Renal cortex interstitium (tissue), 15 donors: ENCODE measurements at places on chromosomes 7 and 10. TPM values are rescaled to one million over a fixed set of nuclear protein-coding genes. Genes with fewer than 3 reads are reported as not detected.

GRCh38 chr7:106216923-106217542 lies 67.8 kb downstream of the NAMPT start:
- DNase-seq, result no peak

DNA sequence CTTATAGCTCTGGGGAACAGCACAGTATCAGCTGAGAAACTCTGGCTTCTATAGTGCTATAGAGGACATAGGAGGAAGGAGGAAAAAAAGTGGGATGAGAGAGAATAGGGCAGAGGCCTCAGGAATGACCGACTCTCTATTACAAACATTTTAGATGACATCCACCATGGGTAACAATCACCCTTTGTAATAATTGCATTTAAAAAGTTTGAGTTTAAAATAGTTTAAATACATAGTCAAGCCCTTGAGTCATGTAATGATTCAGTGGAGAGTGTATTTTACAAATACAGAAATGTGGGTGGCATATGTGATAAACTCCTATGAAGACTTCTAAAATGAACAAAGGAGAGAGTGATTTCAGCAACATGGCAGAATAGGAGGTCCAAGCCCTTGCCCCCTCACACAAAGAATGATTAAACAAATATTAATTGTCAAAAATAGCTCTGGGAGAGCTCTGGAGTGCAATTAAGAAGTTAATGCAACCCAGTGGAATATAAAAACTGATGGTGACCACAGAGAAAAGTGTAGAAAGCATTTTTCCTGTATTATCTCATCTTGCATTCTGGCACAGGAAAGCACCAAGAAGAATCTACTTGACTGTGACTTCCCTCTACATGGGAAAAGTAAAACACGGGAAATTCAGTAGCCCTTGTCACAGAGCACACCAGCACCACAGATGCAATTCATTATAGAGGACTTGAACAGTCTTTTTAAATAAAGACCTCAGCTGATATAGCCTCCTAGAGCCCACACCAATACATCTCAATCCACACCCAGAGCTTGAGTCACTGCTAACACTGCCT lies 569.0 kb upstream of the SORCS1 start:
- no peak for DNase-seq

DNA sequence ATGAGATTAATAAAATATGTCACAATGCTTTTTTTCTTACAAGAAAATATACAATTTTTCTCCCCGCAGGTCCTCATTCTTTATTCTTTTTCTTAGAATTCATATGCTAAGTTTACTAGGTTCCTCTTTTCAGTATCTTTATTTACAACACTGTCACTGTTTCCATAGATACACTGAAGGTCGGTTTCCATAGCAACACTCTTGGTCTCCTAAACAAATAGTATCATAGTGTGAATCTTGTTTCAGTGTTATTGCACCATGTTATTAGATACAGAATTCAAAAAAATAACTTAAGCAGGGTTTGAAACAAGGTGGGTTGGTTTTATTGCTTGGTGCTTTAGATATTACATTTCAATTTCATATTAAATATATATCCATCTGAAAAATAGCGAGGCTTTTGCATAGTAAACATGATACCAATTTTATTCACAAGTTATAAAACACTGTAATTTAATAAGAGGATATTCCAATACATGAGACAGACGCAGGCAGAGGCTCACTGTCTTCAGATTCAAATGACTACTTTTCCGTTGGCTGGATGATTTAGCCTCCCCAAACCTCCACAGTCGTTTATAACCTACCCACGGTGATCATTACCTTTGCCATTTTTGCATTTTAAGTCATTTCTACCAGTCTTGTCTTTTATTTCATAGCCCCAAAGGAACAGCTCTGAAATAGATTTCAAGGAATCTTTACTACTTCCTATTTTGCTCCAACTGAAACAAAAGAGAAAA lies 88.9 kb upstream of the KLF6 start:
- no peak for DNase-seq

GRCh38 chr10:70715853-70716795 lies 43.8 kb downstream of the ADAMTS14 start:
- DNase-seq, result no peak

GRCh38 chr7:71286924-71287323 lies 155.0 kb downstream of the GALNT17 start:
- no peak for DNase-seq

AGR3 gene
- polyA plus RNA-seq, result 4.9 TPM

PPP1R17 gene
- not detected for polyA plus RNA-seq

GIMAP5 gene
- 3.2 TPM for polyA plus RNA-seq

DNA sequence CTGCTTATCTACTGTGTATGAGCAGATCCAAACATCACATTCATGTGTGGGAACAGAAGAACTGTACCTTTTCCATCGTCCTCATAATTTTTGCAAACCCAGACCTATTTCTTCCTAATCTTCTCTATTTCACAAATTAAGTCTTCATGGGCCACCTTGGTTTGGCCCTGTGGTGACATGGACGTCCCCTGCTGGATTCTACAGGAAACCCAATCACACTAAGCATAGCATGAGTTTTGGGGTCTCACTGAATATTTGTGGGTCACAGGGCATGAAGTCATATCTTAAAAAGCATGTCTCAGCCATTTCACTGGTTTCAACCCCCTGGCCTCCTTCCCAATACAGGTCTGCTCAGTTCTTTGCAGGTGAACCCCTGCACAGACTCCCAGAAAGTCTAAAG lies 35.8 kb upstream of the CDCA7L start:
- no peak for DNase-seq

ACSM6 gene
- polyA plus RNA-seq, result 0.17 TPM

- no peak for DNase-seq
Observed at GRCh38 chr10:112812586-112812985, 137.5 kb upstream of the TCF7L2 start.

CALHM3 gene
- not detected for polyA plus RNA-seq

DNA sequence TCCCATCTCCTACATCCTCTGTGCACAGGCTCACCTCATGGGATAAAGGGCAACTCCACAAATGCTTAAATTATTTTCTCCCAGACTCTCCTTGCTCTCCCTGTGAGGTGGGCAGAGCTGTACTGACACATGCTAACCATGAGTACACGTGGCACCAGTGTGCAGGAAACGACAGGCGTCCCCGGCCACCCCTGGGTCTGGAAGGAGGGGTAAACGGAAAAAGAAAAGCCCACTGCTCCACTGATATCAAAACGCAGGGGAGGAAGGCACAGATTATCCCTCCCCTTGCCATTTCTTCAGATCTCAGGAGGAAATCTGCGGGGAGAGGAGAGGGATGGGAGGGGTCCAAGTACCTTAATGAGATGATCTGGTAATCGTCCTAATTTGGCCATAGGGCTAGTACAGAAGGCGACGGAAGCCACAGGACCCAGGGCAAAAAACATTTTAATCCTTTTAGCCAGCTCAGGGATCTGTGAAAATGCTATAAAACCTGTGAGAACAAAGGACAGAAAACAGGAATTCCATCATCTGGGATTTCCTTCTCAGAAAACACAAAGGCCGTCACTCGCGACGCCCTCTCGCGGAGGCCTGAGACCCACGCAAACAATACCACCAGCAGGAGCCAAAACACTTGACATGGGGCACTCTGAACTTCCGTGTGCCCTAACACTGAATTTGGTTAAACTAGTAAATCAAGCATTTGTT lies 17.8 kb upstream of the CH25H start:
- DNase-seq, result no peak

HOXA3 gene
- 42.4 TPM for polyA plus RNA-seq

PFKFB3 gene
- polyA plus RNA-seq, result 63.3 TPM

- DNase-seq, result no peak
Observed at GRCh38 chr7:57416601-57417358, 33.2 kb upstream of the ZNF716 start.

DNA sequence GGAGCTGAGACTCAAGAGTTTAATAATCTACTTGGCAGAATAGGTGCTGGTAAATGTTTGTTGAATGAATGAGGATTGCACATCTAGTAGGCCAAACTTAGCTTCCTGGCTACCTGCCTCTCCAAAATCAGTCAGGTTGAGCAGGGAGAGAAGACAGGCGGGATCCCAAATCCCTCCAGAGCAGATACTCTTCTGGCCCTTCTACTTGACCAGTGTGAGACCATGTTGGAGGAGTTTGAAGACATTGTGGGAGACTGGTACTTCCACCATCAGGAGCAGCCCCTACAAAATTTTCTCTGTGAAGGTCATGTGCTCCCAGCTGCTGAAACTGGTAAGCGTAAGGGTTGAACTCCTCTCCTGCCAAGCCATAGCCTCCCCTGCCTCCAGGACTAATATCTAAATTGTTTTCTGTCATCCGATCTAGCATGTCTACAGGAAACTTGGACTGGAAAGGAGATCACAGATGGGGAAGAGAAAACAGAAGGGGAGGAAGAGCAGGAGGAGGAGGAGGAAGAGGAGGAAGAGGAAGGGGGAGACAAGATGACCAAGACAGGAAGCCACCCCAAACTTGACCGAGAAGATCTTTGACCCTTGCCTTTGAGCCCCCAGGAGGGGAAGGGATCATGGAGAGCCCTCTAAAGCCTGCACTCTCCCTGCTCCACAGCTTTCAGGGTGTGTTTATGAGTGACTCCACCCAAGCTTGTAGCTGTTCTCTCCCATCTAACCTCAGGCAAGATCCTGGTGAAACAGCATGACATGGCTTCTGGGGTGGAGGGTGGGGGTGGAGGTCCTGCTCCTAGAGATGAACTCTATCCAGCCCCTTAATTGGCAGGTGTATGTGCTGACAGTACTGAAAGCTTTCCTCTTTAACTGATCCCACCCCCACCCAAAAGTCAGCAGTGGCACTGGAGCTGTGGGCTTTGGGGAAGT lies 2.2 kb upstream of the MBLAC1 start:
- no peak for DNase-seq

NKX1-2 gene
- polyA plus RNA-seq, result not detected

- DNase-seq, result no peak
Observed at GRCh38 chr7:27303026-27303425, 60.4 kb downstream of the EVX1 start.

PTPRN2 gene
- 7.2 TPM for polyA plus RNA-seq

DYNC1I1 gene
- 0.59 TPM for polyA plus RNA-seq

IFIT2 gene
- polyA plus RNA-seq, result 8.8 TPM

OR6B1 gene
- polyA plus RNA-seq, result not detected

SPDYE8 gene
- 0.20 TPM for polyA plus RNA-seq

HYAL4 gene
- polyA plus RNA-seq, result 0.18 TPM

DNA sequence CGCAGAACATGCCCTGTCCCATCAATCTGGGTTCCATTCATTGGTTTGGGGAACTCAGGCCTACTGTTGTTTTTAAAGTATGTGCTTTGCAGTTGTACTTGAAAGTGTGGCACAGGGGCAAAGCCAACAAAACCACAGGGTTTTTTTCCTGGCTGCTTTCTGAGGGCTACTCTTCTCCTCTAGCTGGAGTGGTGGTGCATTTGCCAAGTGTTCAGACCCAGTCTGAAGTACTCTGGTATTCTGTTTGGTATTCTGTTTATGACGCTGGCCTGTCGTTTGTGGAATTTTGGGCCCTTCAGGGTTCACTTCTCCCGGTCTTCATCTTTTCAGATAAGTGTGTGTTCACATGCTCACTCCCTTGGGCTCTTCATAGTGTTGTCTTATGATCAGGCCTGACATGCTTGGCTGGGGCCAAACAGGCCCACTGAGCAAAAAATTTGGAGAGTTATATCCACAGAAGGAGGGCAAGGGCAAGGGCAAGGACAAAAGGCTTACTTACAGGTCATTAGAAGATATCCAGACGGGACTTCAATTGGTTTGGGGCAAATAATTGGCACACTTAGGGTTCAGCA lies 26.3 kb downstream of the SLC26A4 start:
- DNase-seq, result no peak

GRCh38 chr7:80900583-80901576 lies 18.0 kb downstream of the SEMA3C start:
- no peak for DNase-seq

NUTM2A gene
- 3.1 TPM for polyA plus RNA-seq

DNA sequence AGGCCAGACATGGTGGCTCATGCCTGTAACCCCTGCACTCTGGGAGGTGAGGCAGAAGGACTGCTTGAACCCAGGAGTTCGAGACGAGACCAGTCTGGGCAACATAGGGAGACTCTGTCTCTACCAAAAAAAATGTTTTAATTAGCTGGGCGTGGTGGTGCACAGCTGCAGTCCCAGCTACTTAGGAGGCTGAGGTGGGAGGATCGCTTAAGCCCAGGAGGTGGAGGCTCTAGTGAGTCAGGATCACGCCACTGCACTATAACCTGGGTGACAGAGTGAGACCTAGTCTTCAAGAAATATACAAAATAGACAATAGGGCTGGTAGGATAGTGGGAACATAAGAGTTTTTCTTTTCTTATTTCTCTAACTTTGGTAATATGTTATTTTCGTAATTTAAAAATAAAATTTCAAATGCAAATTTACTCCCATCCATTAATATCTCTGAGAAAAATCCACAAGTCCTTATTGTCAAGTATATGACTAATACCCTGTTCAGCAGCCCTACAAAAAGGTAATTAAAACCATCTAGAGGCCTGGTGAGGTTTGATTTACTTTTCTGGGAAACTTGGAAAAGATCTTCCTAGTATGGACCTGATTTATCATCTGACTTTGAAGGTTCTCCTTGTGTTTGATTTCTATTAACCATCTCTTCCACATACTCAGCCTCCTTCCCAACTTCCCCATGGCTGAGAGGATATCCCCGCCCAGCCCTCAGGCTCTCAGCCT lies 50.0 kb downstream of the CREB3L2 start:
- no peak for DNase-seq

GRCh38 chr10:96673318-96674099 lies 46.8 kb downstream of the PIK3AP1 start:
- DNase-seq, result peak; percentile 61

DNA sequence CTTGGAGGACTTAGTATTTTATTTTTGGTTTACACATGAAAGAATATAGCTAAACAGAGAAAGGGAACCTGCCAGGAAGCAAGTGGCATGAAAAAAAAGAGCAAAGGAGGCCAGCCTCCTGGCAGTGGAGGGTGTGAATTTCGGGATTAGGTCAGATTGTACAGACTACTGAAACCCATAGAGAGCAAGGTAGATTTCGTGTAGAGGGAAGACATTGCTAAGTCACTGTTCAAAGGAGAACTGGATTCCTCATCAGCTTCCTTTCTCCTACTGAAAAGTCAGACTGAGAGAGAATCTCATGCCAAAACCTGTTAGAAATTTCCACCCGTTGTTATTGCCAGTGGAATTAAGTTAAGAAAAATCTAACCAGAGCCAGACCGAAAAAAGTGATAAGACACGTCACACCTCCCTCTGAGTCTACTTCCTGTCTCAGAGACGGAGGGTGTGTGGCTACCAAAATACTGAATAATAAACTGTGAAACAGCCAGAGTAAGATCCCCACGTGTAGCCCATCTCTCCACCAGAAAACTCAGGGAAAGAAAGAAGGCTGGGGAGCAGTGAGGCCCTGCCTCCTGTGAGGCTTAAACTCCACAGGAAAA lies 118.8 kb downstream of the SKIDA1 start:
- DNase-seq, result no peak

ELN gene
- 95.7 TPM for polyA plus RNA-seq

DNA sequence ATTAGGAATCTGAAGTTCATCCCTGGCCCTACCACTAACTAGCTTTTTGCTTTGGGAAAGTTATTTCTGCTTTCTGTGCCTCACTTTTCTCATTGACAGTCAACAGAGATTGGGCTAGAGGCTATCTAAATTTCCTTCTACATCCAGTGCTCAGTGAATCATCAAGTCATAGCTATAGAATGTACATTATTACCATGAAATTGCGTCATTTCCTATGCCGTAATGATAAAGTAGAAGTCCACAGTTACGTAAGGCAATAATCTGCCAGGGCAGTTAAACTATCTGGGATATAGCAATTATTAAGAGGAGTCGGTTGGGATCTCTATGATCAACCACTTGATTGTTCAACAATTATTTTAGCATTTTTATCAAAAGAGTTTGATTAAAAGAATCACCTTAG lies 64.4 kb downstream of the ITGB8 start:
- no peak for DNase-seq

- DNase-seq, result peak; percentile 31
Observed at GRCh38 chr10:74418285-74418872, 267.4 kb downstream of the ADK start.
